CD14-positive monocyte (primary cell): ENCODE measurements at places on chromosomes 7 and 10. TPM values are rescaled to one million over a fixed set of nuclear protein-coding genes. Genes with fewer than 3 reads are reported as not detected.

GRCh38 chr7:130491841-130492522 is at the start of gene MEST:
Gene MEST (plus strand): TSS chr7:130492085. CDS start chr7:130492314, 229 bp downstream.
- DNase-seq, result no peak

DNA sequence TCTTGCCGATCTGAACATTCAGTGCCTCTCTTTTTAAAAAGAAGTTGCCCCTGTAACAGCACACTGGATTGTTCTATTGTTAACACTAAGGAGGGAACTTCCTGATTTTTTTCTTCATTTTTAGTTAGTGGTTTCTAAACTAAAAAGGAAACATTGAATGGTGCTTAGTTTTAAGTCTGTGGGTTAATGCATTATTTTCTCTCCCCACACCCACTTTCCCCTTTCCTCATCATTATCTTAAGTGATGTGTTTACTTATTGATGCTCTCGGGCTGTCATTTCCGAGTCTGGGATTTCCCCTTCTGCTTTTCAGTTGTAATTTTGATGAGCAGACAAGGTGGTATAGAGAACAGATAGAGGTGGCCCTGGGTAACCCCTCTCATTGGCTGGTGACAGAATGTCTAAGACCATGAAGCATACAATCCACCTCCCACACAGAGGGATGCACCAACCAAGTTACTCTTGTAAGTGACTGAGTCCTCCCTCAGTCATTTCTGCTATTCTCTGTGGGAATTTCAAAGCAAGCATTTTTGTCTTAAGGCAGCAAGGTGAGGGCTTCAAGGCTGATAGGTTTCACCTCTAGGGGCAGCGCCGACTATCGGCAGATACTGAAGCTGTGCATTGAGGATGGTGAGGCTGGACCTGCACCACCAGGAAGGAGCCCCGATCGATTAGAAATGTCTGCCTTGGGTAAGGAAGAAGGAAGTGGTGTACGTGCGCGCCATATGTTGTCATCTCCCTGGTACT is 49.5 kb downstream of the CHN2 start:
- no peak for DNase-seq

DNA sequence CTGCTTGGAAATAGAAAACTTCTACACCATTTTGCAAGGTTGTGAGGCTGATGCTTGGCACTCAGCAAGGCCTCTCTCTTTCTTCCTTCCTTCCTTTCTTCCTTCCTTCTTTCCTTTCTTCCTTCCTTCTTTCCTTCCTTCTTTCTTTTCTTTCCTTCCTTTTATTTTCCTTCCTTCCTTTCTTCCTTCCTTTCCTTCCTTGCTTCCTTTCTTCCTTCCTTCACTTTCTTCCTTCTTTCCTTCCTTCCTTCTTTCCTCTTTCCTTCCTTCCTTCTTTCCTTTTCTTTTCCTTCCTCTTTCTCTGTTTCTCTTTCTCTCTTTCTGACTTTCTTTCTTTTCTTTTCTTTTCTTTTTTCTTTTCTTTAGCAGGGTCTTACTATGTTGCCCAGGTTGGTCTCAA is 460.4 kb downstream of the KCNMA1 start:
- no peak for DNase-seq

- DNase-seq, result no peak
Measured at GRCh38 chr10:51758366-51758765, 59.0 kb upstream of the CSTF2T start.

- peak; percentile 88 for DNase-seq
Measured at GRCh38 chr10:6400331-6400730, 179.7 kb downstream of the PRKCQ start.

Gene UCN3
- polyA plus RNA-seq, result not detected

Gene ANXA8
- polyA plus RNA-seq, result 0.18 and 0.52 TPM in 2 replicates

Gene TMEM213
- polyA plus RNA-seq, result not detected in 2 replicates

Gene MSMB
- polyA plus RNA-seq, result not detected

Gene C7orf57
- polyA plus RNA-seq, result not detected

Gene HOXA10
- 0.33 TPM for polyA plus RNA-seq

Gene FAM13C
- polyA plus RNA-seq, result not detected

Gene SYNPO2L
- polyA plus RNA-seq, result not detected in 2 replicates
